ENCODE measurements at places on chromosomes 2 and 18.

DNA sequence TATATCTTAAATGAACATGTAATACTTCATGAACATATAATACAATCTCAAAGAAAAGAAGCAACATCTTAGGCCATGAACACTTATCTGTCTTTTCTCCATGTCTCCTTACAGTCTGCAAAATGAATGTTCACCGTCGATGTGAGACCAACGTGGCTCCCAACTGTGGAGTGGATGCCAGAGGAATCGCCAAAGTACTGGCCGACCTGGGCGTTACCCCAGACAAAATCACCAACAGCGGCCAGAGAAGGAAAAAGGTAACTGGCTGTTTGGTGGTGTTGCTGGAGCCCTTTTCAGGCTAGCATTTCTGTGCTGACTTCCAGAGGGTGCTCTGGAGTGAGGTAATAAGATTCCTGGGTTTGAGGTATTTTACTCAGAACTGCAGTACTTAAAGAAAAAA, 295.9 kb upstream of the EPAS1 start:
- DNase-seq = no peak

GRCh38 chr18:11733031-11733430, 44.0 kb downstream of the GNAL start:
- peak; percentile 36 for DNase-seq

- DNase-seq = no peak
Observed at GRCh38 chr2:144495227-144496091, 24.5 kb downstream of the ZEB2 start.

GRCh38 chr2:12624384-12624783, 92.4 kb upstream of the TRIB2 start:
- no peak for DNase-seq

GRCh38 chr2:33583194-33583938, 15.7 kb downstream of the FAM98A start:
- no peak for DNase-seq

- no peak for DNase-seq
Observed at GRCh38 chr2:20125616-20126015, 74.2 kb upstream of the LAPTM4A start.

DNA sequence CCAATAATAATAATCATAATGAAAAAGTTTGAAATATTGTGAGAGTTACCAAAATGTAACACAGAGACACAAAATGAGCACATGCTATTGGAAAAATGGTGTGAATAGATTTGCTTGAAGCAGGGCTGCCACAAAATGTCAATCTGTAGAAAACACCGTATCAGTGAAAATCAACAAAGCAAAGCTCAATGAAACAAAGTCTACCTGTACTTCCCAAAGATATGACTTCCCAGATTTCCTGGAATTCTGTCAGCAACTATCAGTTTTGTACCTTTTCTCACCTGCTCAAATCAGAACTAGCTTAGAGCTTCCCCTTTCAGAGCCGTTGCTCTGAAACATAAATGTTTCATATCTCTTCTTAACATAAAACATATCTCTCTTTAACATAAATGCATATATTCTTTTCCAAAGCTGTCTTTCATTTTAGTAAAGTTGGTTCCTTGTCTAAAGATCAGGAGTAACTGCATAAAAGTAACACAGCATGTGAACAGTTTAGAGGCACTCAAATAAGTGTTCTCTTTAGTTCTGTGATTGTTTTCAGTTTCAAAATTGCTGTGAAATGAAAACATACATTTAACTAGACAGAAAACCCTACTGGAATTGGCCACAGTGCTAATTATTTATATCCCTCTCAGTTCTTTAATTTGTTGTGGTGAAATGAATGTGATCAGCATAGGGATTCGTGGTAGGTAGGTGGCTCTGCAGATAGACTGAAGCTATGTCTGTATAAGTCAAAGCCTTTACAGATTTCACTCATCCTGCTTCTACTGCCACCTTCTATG, 262.5 kb downstream of the KCNJ3 start:
- DNase-seq = no peak

- no peak for DNase-seq
Observed at GRCh38 chr2:223989206-223989855, 32.1 kb downstream of the MRPL44 start.

- DNase-seq = no peak
Observed at GRCh38 chr2:162063281-162063680, 10.7 kb downstream of the DPP4 start.

GRCh38 chr2:40658941-40659340, 207.1 kb upstream of the SLC8A1 start:
- no peak for DNase-seq

GRCh38 chr2:3626118-3626811, 31.4 kb downstream of the COLEC11 start:
- DNase-seq = no peak

- DNase-seq = no peak
Observed at GRCh38 chr2:130837175-130837810, 579 bp downstream of the ARHGEF4 start.

- no peak for DNase-seq
Observed at GRCh38 chr18:26540043-26540628, 8.2 kb downstream of the KCTD1 start.

DNA sequence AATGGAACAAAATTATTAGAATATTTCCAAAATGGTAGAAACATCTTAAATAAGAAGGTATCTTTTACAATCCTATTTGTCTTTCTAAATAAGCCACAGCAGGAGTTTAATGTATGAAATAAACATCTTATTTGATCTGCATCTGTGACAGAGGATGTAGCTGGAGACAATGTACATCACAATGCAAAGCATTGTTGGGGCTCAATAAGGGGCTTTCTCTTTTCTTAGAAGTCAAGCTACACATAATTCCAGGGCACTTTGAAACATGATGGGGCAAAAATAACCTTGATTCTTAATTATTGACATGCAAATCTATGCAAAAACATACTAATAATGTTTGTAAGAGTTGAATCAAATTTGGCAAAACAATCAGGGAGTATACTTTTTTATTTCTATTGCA, 255.1 kb downstream of the DSC3 start:
- DNase-seq = no peak

GRCh38 chr2:182816866-182817265, 49.6 kb downstream of the FRZB start:
- no peak for DNase-seq

GRCh38 chr2:161177969-161178368, 17.7 kb downstream of the TANK start:
- no peak for DNase-seq

DNA sequence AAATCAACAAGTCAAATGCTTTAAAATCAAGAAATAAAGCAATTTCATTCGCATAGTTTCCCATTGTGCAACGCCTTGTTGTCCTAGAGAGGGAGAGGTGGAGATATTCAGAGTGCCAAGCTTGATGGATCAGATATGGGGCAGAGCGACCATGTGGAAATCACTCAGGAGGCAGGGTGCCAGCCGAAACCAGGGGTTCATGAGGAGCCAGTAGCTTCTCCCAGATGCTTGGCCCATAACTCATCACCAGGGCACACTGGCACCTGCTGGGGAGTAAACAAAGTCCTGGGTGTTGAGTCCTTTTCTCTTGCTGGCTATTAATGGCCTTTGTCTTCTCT, 53.0 kb upstream of the ASAP2 start:
- DNase-seq = no peak

DNA sequence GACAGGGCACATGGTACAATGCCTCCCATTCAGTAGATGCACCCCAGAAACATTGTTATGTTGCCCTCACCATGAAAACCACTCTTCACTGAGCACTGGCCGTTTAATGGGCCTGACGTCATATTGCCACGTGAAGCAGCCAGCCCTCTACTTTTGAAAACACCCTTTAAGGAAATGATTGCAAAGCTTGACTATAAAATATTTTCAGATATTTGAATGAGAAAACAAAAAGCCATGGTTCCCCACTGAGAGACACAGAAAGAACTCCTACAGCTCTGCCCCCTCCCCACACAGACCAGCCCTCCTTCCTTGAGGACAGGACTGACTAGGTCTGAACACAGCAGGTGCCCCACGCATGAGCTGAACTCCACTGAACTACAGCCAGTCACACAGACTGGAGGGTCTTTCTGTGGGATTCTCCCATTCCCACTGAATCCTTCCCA, 349.1 kb downstream of the ANAPC1 start:
- no peak for DNase-seq

DNA sequence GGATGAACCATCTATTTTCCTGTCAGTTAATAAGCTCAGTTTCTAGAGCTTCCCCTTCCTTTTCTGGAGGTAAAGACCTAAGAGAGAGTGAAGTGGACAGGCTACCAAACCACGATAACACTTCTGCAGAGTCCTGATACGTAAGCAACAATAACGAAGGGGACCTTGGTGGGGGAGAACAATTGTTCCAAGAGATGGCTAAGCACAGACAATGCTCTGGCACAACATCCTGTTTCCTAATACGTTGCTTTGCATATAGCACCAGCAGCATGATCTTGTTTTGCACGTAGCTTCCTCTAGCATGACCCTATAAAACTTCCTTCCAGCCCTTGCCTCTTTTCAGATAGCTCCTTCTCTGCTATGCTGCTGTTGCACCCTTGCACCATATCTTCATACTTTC, 247.3 kb downstream of the RAD51AP2 start:
- DNase-seq = no peak

GRCh38 chr2:39141334-39142271, 20.8 kb upstream of the SOS1 start:
- DNase-seq = no peak

DNA sequence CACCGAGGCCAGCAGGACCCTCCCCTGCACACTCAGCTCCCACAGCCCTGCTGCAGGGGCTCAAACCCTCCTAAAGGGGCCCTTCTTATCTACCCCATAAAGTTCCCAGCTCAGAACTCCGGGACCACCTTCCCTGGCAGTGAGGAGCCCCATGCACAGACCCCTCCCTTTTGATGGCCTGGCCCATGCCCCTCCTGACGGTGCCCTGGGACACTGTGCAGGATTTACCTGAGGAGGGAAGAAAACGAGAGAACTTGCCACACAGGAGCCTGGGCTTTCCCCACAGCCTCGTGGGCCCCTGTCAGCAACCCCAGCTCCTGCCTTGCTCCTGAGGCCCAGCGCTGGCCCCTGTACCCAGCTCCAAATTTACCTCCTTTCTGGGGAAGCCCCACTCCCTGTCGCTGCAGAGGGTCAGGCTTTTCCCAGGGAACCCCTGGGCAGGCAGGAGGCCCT, 206.3 kb upstream of the SALL3 start:
- DNase-seq = no peak

DNA sequence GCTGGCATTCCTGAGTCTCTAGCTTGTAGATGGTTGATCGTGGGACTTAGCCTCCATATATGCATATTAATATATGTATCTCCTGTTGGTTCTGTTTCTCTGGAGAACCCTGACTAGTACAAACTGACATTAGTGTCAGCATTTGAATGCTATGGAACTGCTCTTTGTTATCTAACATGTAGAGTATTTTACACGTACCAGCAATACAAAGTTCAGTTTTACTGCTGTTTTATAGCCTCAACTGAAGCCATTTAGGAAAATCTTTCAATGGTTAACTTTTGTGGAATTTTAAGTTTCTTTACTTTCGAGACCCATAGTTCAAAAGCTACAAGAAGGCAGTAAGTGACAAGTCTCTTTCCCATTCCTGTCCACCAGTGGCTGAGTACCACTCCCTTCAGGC, 418.4 kb downstream of the NUP35 start:
- DNase-seq = no peak

DNA sequence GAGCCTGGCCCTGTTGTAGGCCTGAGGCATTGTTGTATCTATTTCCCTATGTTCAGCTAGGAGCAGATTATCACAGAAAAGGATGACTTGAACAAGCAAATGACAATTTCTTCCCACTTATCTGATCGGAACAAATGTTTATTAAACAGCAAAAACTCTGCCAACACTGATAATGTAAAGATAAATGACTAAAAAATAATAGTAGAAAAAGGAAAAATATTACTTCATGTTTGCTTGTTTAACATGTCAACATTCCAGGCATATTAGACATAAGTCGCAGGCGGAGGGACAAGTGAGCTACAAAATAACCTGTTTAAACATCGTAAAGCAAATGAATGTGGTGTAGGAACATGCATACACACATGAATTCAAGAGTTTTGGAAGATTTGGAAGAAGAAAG, 257.9 kb downstream of the TMX3 start:
- no peak for DNase-seq

DNA sequence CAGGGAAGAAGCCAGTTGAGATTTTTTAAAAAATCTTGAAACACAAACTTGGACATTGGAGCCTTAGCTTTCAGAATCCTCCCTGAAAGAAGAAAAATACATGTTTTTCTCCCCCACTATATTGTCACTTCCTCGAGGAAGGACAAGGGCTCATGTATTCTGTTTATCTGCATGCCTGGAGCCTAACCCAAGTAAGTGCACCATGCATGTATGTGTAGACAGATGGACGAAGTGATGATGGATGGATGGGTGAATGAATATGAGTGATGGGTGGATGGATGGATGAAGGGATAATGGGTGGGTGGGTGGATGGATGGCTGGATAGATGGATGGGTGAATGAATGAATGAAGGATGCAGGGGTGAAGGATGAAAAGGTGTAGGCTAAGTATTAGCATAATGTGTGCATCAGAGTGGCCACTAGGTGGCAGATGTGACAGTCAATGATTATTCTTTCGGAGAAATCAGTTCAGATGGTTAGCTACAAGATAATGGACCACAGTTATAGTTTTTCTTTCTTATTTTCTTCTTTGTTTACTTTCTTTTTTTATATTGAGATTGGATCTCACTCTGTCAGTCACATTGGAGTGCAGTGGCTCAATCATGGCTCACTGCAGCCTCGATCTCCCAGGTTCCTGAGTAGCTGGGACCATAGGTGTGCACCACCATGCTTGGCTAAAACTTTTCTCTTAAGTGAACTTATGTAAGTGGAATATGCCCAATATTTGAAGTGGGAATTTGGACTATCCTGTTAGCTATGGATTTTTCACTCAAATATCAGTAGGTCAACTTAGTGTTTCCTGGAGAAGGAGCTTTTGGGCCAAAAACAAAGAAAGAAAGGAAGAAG, 18.5 kb upstream of the CCDC93 start:
- DNase-seq = no peak
